H9 (cell line): ENCODE measurements at places on chromosomes 13 and 19.
A peak's percentile ranks its signal among the peaks of the same experiment; 100 is the strongest.

- DNase-seq: no peak
Observed at GRCh38 chr13:34507630-34508029, 434.4 kb upstream of the NBEA start.

DNA sequence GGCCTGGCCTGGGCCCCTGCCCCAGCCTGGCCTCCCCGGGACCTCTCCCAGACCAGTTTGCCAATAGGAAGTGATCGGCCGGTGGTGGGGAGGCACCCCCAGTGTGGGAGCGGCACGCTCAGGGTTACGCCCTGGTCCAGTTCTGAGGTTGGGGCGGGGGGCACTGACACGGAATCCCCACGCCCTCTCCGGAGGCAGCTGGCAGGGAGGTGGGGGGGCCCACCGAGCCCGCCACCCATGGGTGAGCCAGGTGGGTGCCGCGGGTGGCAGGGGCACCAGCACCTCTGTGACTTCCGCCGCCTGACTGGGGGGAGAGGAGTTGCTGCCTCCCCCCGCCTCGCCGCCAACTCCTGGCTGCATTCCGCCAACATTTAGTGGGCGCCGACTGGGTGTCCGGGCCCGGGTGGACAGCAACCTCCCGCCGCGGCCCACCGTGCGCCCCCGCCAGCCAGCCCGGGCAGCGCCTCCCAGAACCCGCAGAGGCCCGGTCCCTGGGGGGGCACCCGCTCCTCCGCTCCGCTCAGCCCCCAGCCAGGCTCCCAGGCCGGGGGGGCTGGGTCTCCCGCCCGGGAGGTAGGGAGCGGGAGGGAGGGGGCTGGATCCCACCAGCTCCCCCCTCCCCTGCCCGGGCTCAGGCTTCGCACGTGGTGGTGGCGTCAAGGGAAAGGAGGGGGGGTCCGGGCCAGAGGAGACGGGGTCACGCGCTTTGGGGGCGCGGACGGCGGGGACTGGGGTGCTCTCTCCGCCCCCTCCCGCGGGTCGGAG lies 2.0 kb downstream of the ZBTB7A start:
- DNase-seq: peak; percentile 42

DNA sequence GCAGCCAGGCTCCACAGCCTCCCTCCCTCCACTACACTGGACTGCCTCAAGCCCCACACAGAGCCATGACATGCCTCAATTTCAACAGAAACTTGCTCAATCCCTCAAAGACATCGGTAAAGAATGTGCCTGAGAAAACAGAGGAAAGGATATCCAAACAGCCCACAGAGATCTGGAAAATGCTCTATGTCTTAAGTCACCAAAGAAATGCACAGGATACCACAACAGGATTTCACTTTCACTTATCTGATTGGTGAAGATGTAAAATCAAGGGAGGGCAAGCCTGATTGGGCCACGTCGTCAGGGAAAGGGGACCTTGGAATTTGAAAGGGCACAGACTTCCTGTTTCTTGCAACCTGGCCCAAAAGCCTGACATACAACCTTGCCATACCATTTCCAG lies 14.2 kb downstream of the CACNA1A start:
- no peak for DNase-seq

DNA sequence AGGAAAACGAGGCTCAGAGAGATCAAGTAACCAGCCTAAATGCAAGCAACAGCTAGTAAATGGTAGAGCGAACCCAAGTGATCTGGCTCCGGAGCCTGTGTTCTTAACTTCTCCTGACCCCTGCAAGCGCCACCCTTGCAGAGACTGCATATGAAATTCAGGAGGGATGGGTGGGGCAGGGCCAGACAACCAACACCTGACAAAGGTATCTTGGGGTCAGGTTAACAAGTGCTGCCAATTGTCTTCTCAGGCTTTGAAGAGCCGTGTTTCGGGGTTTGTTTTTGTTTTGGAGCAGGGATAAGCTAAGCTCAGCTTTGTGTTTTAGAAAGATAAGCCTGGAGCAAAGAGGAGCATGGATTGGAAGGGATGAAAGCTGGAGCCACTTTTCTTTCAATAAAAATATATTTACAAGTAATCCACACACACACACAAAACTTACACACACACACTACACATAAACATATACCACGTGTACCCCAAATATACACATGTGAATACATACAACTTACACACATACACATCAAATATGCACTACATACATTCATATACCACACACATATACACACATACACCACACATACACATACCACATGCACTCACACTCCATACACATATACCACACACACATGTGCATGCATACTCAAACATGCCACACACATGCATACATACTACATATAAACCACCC lies 722.0 kb downstream of the DIAPH3 start:
- DNase-seq: no peak

GRCh38 chr13:89375839-89376238 lies 1704.7 kb downstream of the SLITRK5 start:
- DNase-seq: no peak

DNA sequence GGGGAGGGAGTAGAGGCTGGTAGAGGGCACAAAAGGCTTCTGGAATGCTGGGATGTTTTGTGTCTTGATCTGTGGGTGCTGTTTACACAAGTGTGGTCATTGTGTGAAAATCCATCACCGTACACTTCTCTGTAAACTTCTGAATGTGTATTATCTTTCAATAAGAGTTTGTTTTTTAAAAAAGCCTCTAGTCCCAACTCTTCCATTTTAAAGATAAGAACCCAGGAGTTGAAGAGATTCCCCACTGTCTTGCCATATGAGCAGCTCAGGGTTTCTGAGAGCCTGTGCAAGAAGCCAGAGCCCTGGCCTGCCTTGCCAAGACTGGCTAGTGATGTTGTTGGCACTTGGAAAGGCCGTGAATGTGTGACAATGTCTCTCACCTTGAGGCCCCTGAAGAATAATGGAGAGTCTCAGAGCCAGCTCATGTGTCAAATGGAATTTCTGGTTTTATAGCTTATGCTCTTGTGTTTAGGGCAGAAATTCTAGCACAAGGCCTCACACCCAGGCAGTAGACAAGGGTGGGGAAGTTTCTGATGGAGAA lies 57.5 kb upstream of the NPAS1 start:
- no peak for DNase-seq

- no peak for DNase-seq
Observed at GRCh38 chr13:104553186-104553585, 1487.0 kb upstream of the SLC10A2 start.

DNA sequence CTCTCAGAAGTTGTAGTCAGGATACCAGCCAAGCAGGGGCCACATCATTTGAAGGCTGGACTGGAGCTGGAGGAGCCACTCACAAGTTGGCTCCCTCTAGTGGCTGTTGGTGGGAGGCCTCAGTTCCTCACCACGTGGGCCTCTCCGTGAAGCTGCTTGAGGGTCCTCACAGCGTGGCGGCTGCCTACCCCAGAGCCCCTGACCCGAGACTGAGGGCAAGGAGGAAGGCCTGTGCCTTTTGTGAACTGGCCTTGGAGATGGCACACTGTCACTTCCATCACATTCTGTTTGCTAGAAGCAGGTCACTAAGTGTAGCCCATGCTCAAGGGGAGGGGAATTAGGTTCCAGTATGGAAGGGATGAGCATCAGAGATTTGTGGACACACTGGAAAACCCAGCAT lies 14.6 kb downstream of the GNA11 start:
- peak; percentile 82 for DNase-seq

- DNase-seq: peak; percentile 92
Observed at GRCh38 chr13:52195401-52195837, 36.0 kb upstream of the NEK3 start.

GRCh38 chr19:3830621-3831589 lies 37.9 kb downstream of the ZFR2 start:
- DNase-seq: no peak

- no peak for DNase-seq
Observed at GRCh38 chr13:29805994-29806979, 44.1 kb downstream of the UBL3 start.

GRCh38 chr13:107585469-107586180 lies 629.7 kb downstream of the LIG4 start:
- DNase-seq: no peak

DNA sequence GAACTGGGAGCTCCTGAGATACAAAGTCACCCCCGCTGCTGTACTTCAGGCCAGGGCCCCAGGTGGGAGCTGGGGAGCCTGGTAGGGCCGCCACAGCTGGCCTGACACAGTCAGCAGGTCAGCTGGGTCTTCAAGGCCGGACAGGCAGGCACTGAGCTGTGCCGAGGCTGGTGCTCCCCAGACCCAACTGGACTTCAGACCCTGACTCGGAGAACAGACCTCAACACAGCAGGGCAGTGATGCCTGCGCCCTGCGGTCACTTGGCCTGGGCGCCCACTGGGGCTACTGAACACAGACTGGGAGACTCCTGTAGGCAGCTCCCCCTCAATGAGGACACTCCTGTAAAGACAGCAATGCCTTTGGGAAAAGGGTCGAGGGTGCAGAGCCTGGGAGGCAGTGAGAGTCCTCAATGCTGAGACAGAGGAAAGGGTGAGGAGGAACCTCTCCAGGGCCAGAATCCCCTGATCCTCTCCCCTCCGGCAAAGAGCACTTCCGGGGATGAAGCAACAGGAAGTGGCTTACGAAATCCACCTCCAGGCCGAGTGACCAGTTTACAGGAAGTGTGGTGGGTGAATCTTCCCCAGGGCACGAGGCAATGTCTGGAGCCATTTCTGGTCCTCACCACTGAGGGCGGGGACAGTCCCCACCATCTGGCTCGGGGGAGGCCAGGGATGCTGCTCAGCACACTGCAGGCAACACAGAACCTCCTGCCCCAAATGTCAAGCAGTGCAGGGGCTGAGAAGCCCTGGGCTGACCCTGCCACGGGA lies 40.8 kb upstream of the ISYNA1 start:
- no peak for DNase-seq

DNA sequence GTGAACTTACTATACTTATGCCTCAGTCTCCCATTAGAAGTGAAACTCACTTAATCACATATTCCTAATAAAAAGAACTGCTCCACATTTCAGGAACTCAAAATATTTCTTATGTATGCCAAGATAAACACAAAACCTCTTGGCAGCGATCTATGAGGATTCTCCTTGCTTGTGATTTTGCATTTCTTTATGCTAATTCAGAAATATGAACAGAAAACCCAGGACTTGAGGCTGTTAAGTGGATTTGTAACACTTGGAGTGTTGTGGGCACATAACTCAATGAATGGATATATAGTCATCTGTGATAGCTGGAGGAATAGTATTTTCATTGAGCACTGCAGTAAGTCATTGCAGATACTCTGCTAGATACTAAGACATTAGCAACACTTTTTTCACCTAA lies 5.6 kb upstream of the KATNAL1 start:
- no peak for DNase-seq

GRCh38 chr13:61370520-61370919 lies 45.1 kb downstream of the PCDH20 start:
- no peak for DNase-seq

GRCh38 chr19:34084396-34085145 lies 87.7 kb upstream of the LSM14A start:
- DNase-seq: no peak

DNA sequence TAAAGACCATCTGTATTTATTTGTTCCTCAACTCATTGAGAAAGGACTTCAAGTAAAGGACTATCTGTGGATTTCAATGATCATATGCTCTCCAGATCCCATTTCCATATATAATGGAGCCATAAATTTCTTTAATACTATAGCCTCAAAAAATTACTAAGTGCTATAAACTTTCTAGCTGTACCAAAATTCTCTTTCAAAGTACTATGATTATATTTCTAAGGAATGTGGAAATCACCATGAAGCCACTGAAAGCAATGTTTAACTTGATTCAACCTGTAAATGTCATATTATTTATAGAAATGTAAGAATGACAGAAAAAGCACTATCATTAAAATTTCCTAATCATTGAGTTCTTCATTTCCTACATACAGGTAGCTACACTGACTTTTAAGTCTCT lies 20.7 kb downstream of the TBC1D4 start:
- DNase-seq: no peak

GRCh38 chr13:94967183-94968039 lies 255.1 kb upstream of the SOX21 start:
- DNase-seq: peak; percentile 62

GRCh38 chr19:10963865-10964264 lies 3.0 kb downstream of the SMARCA4 start:
- DNase-seq: no peak

GRCh38 chr13:98686270-98686669 lies 66.2 kb downstream of the SLC15A1 start:
- DNase-seq: no peak

DNA sequence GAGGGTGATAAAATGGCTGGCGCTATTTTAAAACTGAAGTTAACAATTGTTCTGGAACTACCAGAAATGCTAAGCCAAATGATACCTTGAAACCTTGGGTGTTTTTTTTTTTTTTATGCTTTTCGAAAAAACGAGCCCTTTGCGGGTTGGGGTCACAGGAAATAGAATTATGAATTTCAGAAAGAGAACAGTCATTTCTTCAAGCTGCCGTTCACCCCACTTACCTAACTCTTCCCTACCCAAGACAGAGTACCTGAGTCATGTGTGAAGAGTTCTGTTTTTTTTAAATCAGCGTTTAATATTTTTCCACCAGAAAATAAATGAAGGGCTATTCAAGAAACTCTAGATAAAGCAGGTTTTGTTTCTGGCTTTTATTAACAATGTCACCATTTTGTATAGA lies 35.3 kb downstream of the KLF2 start:
- DNase-seq: no peak
